ENCODE measurements at places on chromosomes 2 and 18.
A peak's percentile ranks its signal among the peaks of the same experiment; 100 is the strongest.

- DNase-seq = peak; percentile 62
These were observed 143.4 kb upstream of the SMAD7 start for GRCh38 chr18:49094136-49094535.

- peak; percentile 3 for DNase-seq
These were observed 10.3 kb upstream of the DYTN start for GRCh38 chr2:206728277-206729199.

- no peak for DNase-seq
These were observed 93.4 kb downstream of the CDH19 start for GRCh38 chr18:66510357-66511045.

- DNase-seq = no peak
These were observed 767.4 kb downstream of the TDRD15 start for GRCh38 chr2:21891191-21891590.
